ENCODE measurements at places on chromosomes 1 and 21. TPM values are rescaled to one million over a fixed set of nuclear protein-coding genes. Genes with fewer than 3 reads are reported as not detected.

FALEC gene
- not detected for total RNA-seq

TCP10L gene
- total RNA-seq = 2.9 TPM

DNA sequence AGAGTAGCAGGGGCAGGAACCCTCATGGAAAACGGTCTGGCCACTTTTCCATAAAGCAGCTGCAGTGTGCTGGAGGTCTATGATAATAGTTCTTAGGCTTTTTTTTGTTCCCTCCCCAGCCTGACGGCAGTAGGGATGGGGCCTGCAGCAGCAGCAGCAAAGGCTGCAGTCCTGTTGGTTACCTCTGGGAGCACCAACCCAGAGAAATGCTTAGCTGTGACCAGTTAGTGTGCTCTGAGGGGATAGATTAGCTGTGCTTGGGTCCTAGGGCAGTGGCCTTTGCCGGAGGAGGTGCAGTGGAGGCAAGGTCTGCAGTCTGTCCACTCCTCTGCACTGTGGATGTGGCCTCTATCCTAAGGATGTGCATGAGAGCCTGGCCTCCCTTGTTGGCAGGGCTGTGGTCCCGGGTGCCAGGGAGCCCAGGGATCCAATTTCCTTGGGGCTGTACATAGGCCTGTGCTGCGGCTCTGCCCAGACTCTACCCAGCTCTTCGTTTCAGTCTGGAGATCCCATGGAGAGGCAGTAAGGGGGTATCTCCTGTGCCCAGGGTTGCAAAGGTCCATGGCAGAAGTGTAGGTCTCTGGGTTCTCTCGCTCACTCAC is 322.7 kb downstream of the PTBP2 start:
- DNase-seq = no peak

- DNase-seq = no peak
Observed at GRCh38 chr1:228408041-228408868, 1.6 kb upstream of the TRIM11 start.

CNR2 gene
- total RNA-seq = 0.49 TPM

DNA sequence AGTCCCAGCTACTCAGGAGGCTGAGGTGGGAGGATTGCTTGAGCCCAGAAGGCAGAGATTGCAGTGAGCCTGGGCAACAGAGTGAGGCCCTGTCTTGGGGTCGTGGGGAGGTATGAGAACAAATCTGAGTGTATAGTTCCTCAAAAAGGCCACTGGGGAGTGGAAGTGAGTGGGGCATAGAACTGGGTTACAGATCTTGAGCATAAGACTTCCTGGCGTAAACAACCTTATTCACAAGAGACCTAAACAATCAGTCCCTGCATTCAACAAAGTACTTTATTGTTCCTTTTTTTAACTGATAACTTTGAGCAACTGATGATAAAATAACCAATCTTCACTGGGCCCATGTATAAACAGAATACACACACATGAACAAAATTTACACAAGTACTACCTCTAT is 72.7 kb upstream of the MUTYH start:
- DNase-seq = no peak

KPRP gene
- not detected for total RNA-seq

DNAJC6 gene
- total RNA-seq = 2.8 TPM

- DNase-seq = no peak
Observed at GRCh38 chr1:187078321-187078720, 249.6 kb downstream of the PLA2G4A start.

CYP4A11 gene
- not detected for total RNA-seq

- DNase-seq = peak; percentile 62
Observed at GRCh38 chr1:61056573-61057439, 25.6 kb upstream of the NFIA start.

- no peak for DNase-seq
Observed at GRCh38 chr21:31410499-31411131, 66.6 kb upstream of the TIAM1 start.

CFHR5 gene
- total RNA-seq = not detected

ETV3L gene
- total RNA-seq = not detected

GRCh38 chr1:117959364-117959763 is 29.8 kb downstream of the WDR3 start:
- DNase-seq = no peak

AK5 gene
- 0.56 TPM for total RNA-seq

DNA sequence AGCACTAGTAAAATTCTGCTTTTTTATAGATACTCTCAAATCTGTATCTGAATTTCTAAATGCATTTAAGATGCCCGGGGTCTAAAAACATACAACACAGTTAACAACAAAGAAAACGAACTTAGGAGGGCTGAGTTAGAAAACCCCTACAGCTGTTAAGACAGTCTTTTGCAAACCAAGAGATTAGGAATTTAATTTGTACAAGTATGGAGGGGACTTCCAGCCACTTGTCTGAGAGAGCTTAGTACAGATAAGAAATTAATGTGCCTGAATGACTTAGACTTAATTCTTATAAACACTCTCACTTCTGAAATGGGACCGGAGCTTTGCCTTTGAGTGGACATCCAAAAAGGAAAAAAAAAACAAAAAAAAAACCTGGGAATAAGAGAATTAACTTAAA is 61.6 kb downstream of the SMYD3 start:
- no peak for DNase-seq

PAQR6 gene
- total RNA-seq = 0.83 TPM

GRCh38 chr1:60942291-60942690 is 140.1 kb upstream of the NFIA start:
- no peak for DNase-seq

DNA sequence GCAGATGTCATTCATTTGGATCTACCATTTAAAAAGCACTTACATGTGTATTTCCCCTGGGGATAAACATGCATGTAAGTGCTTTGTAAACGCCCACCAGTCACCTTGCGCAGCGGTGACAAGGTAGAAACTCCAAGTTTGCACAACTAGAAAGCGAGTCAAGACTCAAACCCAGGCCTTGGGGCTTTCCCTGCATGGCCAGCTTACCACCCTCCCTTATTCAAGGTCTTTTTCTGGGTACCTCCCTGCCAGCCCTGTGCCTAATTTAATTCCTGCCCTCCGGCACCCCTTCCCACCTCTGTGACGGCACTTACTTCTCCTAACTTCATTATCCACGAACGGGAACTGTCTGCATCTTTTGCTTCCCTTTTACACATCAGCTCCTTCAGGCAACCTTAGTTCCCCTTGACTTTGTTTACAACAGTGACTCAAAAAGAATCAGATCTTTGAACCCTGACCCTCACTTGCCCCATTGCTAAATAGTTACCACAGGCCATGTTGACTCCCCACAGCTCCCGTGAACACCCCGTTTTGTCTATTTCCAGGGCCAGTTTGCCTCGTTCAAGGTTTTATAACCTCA is 138.3 kb upstream of the ETS2 start:
- no peak for DNase-seq

ZNHIT6 gene
- 13.8 TPM for total RNA-seq

MROH9 gene
- total RNA-seq = 0.40 TPM

GRCh38 chr1:109907190-109907774 is 3.4 kb upstream of the CSF1 start:
- DNase-seq = no peak

GRCh38 chr1:233639611-233640010 is 25.7 kb downstream of the KCNK1 start:
- no peak for DNase-seq

C1QB gene
- total RNA-seq = 176 TPM

DNA sequence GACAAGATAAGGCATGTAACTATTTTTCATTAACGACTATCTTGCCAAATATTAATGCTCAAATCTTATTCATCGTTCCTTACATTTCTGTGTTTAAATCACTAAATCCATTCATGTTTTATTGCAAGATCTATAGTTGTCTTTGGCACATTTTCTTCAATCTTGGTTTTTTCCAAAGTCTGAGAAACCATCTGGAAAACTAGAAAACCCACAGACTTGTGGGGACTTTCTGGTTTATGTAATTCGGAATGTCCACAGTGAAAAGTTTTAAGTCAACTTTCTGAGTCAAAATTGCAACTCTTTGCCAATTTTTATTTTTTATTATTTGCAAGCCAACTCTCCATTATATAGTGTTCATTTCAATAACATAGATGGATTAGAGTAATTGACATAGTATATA is 520.8 kb upstream of the ADAMTS5 start:
- DNase-seq = no peak

DNA sequence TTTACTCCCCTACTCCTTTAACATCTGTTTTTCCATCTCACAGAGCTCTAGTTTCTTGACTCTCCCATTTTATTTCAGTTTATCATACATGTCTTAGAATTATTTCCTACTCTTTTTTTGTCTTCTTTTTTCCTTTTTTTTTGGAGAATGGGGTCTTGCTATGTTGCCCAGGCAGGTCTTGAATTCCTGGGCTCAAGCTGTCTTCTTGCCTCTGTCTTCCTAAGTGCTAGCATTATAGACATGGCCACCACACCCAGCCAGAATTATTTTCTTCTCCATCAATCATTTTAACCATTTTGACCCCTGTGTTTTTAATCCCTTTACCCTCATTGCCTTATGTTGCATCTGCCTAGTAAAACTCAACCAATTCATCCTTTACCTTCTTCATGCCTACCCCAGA is 123.2 kb upstream of the KIAA1614 start:
- DNase-seq = no peak

DAP3 gene
- 141 TPM for total RNA-seq

C1orf185 gene
- not detected for total RNA-seq

CD1B gene
- not detected for total RNA-seq

GRCh38 chr1:163737261-163737660 is 415.5 kb downstream of the NUF2 start:
- DNase-seq = no peak

CCDC190 gene
- total RNA-seq = 0.89 TPM

DNA sequence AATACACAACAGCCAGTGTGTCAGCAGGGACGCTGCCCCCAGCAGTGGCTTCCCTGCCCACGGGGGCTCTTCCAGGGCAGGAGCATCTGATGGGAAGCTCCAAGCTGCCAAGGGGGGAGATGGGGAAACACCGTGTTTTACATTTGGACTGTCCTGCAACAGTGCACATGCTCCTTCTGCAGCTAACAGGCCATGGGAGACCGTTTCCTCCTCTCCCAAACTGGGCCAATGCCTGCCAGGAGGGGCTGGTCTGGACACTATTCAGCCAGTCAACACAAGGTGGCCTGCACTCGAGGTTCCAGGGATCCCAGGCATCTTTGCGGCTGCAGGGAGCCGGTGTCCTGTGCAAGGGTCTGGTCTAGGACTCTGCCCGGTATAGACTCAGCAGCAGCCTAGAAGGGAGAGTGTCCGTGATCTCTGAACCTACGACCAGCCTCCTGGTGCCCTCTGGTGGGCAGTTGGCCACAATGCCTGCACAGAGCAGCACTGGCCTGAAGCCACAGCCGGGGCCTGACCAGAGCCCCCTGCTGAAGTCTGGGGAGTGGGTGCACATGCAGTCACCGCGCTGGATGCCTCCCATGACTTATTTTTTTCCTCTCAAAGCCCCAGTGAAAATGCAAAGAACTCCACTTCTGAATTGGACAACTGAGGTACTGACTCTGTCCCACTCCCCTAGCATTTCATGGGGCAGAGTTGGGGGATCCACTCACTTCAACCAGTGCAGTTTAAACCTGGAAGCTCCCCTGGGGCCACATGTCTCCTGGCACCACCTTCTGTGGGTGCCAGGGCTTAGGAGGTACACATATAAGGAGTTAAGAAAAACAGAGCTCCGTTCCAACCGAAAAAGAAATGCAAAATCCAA is 33.3 kb downstream of the RCC2 start:
- DNase-seq = peak; percentile 57

PRKAA2 gene
- total RNA-seq = 14.4 TPM

DNA sequence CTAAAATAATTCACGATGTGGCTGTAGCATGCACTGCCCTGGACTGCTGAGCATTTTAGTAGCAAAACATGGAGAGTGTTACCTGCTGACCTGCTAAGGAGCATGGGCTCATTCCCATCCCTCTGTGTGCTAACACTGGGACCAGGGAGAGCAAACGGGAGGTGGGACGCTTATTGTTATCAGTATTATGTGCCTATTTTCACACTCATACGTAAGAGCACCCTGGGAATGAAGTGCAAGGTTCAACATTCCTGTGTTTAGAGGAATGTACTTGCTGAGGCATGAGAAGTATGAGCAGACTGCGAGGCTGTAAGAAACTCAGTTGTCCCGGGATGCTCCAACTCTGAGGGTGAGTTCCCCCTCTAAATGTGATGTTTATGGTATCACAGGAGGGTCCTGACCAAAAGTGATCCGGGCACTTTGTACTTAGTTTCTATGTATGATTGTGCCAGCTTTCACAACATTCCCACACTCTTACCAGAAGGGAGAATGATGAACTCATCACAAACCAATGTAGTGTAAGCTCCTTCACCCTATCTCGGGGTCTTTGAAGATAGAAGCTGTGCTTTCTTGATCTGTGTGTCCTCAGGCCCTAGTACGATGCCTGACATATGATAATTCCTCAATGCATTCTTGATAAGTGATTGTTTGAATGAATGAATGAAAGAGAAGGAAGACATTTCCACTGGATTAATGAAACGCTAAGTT is 164.8 kb downstream of the KCNJ6 start:
- no peak for DNase-seq

IL19 gene
- total RNA-seq = not detected

TTC39A gene
- 48.2 TPM for total RNA-seq

- no peak for DNase-seq
Observed at GRCh38 chr1:41345434-41346075, 15.7 kb upstream of the FOXO6 start.

VHLL gene
- not detected for total RNA-seq

- no peak for DNase-seq
Observed at GRCh38 chr21:30337772-30338171, 278 bp upstream of the KRTAP27-1 start.

GSTM3 gene
- total RNA-seq = 134 TPM

- DNase-seq = no peak
Observed at GRCh38 chr1:57908147-57908890, 484.5 kb upstream of the DAB1 start.

GRCh38 chr1:64616039-64616438 is 128.8 kb upstream of the RAVER2 start:
- DNase-seq = no peak

DNA sequence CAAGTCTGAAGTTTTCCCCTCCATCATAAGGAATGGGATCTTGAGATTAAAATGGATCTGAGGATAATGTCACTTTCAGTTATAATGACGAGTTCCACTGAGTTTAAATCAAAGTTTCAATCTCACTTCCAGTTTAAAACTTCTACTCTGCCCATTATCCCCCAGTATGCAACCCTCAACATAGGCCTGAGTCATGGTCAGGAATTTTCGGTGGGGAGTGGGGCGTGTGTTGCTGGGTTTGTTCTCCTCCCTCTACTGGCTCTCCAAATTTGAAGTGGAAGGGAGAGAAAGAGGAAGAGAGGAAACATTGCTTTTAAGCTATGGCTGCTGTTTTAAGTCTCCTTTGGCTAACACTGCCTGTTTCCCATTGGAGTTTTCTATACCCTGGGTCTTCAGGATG is 152.9 kb downstream of the TM2D1 start:
- DNase-seq = no peak

- no peak for DNase-seq
Observed at GRCh38 chr1:102466487-102466886, 469.8 kb upstream of the OLFM3 start.

LAMC2 gene
- 25.7 TPM for total RNA-seq

GRCh38 chr1:226826479-226827261 is 43.7 kb upstream of the PSEN2 start:
- DNase-seq = no peak
